ENCODE measurements at places on chromosomes 4 and X.

- DNase-seq, result no peak
Observed at GRCh38 chr4:147137280-147137679, 191.6 kb upstream of the TTC29 start.

DNA sequence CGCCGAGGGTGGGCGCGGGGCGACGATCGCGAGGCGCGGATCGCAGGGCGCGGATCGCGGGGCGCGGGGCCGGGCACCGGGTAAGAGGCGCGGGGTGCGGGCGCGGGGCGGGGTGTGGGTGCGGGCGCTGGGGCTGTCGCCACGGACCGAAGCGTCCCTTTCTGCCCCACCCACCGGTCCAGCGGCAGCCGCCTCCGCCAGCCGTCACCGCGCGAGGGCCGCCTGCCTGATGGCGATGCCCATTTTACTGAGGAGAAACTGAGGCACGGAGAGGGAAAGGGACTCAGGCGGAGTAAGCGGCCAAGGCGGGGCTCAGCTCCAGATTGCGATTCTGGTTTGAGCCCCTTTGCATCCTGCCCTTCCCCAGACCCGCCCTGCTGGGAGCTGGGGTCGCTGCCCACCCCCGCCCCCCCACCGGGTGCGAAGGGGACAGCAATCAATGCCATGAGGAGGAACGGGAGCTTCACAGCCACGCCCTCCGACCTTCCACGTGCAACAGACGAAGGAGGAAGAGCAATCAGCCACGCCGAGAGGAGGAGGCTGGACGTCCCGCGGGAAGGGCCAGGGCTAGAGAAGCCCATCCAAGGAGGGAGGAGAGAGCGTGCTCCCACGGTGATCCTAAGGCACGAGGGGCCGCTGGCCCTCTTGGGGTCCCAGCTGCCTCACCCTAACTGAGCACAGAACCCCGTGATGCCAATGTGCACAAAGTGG lies 10.9 kb upstream of the MAN2B2 start:
- DNase-seq, result no peak

DNA sequence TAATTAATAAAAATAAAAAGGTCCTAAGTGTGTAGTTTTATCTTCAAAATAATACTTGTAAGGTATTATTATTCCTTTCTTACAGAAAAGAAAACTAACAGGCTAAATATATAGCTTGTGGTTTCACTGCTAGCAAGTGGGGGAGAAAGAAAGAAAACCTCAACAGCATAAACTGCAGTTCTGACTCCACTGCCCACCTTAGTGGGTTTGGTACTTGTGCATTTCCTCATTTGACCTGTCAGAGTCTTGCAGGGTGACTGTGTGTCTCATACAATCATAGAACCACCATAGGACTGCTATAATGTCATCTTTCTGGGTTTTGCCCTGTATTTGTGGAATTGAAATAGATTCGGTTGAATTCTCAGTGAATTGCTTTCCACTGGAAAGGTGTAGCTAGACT lies 94.7 kb upstream of the PUDP start:
- DNase-seq, result no peak

- DNase-seq, result no peak
Observed at GRCh38 chrX:9122519-9123245, 88.8 kb upstream of the FAM9B start.

DNA sequence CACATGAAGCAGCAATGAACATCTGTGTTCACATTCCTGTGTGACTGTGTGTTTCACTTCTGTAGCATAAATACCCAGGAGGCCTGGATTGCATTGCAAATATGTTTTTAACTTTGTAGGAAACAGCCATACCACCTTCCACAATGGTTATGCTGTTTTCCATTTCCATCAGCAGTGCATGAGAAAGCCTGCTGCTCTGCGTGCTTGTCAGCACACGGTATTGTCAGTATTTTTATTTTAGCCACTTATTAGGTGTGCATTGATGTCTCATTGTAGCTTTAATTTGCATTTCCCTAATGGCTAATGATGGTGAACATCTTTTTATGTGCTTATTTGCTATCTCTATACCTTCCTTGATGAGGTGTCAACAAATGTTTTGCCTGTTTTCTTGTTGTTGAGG lies 355.9 kb downstream of the TRIML1 start:
- no peak for DNase-seq

DNA sequence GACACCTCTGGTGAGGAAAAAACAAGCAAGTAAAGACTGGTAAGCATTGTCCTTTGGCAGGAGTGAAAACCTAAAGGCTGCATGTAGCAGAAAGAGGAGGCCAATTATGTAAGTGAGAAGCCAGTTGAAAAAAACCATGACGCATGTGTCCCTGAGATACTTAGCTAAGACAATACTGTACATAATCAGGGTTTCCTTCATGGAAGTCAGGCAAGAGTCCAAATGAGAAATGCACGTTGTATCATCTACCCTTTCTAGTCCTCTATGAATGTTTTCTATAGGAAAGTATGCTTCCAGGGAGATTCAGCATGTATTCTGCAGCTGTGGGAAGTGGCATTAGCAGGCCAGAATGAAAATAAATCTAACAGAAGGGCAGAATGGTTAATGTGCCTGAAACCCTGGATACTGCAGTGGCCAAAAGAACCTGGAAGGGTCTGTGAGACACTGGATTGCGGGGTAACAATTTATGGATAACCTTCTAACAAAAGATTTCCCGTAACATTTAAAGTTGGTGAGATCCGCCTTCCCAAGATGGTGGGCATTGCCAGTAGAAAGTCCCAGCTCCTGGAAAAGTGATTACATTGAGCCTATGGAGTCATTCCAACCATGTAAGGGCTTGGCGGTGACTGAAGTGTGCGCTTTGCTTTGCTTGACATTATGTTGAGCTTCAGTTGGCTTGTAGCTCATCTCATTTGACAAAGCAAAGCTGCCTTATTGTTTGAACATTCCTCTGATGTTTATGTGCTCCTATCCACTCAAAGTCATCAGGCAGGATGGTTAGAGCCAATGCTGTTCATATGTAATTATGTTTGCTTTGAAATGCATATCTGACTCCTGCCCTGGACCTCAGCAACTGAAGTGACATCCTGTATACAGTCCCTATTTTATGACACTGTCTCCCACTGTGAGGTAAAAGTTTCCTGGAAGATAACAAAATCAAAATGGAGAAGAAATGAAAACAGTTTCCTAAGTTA lies 200.4 kb downstream of the ARHGAP24 start:
- DNase-seq, result no peak

DNA sequence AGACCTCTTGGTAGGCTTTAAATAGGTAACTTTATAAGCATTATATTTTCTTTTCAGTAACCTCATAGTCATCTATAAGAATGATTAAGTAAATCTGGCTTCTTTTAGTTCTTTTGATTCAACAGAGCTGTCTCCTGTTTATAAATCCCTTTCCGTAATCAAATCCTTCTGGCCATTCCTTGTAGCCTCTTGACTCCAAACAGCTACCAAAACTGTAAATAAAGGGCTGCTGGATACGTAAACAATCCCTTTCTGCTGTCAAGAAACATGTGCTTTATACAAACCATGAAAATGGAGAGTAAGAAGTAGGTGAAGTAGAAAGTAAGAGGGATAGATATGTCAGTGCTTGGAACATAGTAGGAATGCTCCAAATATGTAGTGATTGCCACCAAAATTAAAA lies 183.2 kb upstream of the CASK start:
- DNase-seq, result no peak

DNA sequence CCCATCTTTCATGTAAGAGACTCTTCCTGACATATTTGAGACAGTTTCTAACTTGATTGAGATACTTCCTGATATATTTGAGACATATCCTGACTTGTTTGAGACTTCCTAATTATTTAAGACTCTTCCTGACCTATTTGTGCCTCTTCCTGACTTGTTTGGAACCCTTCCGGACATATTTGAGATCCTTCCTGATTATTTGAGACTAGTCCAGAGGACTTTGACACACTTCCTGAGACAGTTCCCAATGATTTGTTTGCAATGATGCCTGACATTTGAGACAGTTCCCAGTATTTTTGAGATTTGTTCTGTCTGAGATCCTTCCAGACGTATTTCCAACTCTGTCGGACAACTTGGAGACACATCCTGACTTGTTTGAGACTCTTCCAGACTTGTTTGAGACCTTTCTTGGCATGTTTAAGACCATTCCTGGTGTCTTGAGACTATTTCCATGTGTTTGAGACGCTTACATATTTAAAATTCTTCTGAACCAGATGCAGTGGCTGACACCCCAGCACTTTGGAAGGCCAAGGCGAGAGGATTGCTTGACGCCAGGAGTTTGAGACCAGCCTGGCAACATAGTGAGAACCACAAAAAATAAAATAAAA lies 118.9 kb upstream of the USP9X start:
- no peak for DNase-seq

DNA sequence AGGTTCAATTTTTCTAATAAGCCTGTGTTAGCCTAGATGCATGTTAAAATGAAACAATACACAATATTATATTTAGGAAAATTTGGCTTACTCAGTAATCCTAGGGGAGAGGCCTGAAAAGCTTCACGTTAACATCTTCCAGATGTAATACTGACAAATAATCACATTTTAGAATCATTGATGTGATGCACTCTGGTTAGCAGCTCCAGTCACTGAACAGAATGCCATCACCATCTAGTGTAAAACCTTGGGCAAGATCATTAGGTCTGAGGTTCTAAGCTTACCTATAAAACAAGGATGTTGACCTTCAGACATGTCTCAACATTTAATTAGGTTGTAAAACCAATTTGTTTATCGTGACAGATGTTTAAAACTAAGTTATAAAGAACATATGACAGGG lies 1704.8 kb downstream of the STIM2 start:
- no peak for DNase-seq

DNA sequence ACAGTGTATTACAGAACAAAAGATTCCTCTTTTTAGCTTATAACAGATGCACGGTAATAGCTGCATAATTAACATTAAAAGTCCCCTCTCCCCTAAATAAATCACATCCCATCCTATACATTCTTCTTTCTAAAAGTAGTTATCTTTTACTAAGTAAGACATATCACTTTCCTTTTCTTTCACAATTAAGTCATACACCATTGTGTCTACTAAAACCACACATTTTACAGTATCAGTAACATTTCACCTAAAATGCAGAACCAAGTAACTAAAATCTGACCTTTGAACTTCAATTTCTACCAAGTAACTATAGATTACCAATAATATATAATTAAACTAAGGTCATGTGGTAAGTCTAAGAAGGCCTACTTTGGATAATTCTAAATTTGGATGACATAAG lies 14.2 kb downstream of the DHX15 start:
- no peak for DNase-seq

DNA sequence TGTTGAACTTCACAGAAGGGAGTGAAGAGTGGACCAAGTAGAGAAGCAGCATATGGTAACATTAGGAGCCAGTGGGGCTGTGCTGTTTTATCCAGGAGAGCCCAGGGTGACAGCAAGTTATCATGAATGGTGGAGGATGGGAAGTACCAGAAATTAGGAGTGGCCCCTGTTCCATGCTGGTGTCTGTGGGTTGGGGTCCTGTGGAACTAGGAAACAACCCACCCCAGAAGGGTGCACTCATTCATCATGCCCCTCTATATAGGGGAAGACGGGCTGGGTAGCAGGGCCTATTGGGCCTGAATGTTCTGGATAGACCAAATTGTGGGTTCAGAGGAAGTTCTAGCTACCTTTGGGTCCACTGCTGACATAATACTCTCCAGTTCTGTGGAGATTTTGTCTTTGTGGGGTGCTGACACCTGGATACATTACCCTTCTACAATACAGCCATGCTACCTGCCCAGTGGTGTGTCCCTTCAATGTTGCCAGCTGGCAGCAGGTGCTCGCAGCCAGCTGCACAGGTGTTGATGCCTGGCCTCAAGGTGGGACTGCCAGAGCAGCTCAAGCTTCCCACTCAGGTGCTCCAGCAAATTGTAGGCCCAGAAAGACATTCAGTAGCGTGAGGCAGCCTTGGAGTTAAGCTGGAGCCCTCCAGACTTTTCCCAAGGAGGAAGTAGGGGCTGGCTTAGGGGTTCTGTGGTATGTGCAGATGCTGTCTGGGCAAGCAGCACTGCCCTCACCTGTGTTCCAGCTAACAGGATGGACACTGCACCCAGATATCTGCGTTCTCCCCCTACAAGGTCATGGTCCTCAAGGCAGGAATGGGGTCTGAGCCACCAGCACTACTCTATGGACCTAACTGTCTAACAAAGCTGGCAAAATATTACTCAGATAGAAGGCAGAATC lies 106.5 kb downstream of the NHSL2 start:
- no peak for DNase-seq

GRCh38 chr4:72302981-72303704 lies 265.9 kb downstream of the ADAMTS3 start:
- peak; percentile 5 for DNase-seq

DNA sequence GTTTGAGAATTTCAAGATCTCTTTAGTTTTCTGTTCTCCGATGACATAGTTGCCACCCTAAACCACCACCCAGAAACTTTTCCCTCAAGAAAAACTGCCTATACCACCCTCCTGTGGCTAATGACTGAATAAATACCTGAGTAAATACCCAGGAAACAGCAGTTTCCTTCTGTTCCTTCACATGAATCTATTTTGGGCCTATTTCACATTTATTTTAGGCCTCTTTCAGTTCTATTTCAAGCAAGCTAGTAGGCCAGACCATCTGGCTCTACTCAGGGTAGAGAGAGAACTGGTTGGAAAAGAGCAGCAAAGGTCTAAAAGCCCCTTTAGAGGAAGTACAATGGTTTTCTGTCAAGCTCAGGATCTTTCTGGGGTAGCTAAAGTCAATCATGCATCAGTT lies 23.4 kb downstream of the ARHGEF9 start:
- DNase-seq, result no peak
